ENCODE measurements at places on chromosomes 7 and 10.

DNA sequence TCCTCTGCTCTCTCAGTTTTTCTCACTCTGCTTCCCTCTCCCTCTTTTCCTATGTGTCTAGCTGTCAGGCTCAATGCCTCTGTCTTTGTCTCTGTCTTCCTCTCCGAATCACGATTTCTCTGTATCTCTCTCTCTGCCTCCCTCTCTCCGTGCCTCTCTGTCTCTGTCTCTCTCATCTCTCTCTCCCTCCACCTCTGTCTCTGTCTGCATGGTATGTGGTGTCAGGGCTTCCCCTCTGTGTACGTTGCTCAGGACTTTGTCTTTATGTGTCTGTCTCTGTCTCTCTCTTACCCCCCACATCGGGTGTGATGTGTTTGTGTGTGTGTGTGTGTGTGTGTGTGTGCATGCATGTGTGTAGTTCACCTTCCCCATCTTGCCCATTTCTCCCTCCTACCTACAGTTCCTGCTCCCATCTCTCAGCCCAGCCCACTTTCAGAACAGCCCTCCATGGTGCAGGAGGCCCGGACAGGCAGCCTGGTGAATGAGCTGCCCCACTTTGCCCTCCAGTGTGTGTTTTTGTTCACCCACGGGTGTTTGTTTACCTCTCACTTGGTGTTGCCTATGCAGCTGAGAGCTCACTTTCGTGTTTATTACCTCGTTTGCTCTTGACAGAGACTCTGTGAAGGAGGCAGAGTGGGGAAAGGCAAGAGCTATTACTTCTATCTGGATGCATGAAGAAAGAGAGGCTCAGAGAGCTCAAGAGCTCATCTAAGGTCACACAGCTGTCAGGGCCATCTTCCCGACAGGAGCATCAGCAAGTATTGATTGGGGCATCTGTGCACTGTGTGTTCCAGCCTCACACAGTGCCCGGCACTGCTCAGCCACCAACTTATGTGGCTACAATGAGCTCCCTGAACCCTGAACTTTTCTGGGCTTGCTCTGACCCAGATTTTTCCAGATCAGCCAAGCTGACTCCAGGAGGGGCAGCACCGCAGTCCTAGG is 163.5 kb upstream of the ZMIZ1 start:
- H3K4me3 ChIP-seq, result no peak overlapping the region
- no peaks in the 10 kb centered on the region for H3K4me1 ChIP-seq

DNA sequence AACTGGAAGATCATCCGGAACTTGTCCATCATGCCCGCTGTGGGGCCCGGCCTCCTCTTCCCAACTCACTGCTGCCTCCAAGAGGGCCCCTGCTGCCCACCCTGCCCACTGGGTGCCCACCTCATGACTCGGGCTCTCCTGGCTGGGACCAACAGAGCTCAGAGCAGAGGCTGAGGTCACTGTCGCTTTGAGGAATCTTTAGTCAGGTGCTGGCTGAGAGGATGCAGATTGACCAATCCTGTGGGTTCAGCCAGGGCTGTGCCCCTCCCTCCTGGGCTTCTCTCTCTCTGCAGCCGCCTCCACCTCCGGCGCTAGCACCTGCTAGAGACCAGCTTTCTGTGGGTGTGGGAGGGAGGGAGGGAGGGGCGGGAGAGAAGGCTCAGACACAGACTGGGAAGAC is at the start of gene CALHM1:
TSS of gene CALHM1 (minus strand) at position 181 of the 400 bp plus-strand sequence. CDS start at position 32, 149 bp downstream.
- no peak within 1 kb of the TSS for H3K4me3 ChIP-seq
- H3K27me3 ChIP-seq, result no peaks in the 10 kb centered on the region
- DNase-seq, result no peak
- H3K27ac ChIP-seq, result no peak within 1 kb of the TSS

GRCh38 chr7:75900617-75901315 is 14.2 kb upstream of the POR start:
- H3K4me3 ChIP-seq, result no peak overlapping the region
- H3K36me3 ChIP-seq, result no peaks in the 10 kb centered on the region
- no peaks in the 10 kb centered on the region for H3K27me3 ChIP-seq
- DNase-seq, result no peak

DNA sequence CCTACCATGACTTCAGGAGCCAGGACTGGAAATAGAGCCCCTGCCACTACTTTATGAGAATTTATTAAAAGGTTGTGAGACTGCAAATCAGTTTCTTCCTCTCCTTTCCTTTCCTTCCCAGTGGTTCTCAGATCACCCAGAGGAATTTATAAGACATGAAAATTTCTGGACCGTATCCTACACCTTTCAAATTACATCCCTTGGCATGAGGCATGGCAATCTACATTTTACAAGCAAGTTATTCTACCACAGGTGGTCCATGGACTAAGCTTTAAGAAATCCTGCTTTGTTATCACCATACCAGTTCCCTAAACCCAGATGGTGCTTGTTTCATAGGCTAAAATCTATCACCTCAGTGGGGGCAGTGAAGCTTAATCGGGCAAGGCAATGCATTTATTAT is 66.5 kb downstream of the TPK1 start:
- no peak overlapping the region for H3K27ac ChIP-seq
- no peak for DNase-seq
- no peaks in the 10 kb centered on the region for H3K4me1 ChIP-seq
- H3K27me3 ChIP-seq, result no peaks in the 10 kb centered on the region

- H3K27ac ChIP-seq, result no peak overlapping the region
- no peak for DNase-seq
- H3K4me3 ChIP-seq, result no peak overlapping the region
- H3K27me3 ChIP-seq, result 0 out of 2 replicates have a peak, but pooled peaks cover 4% of the 10 kb centered on the region
- no peaks in the 10 kb centered on the region for H3K36me3 ChIP-seq
These were observed 10.9 kb downstream of the GPR37 start for GRCh38 chr7:124754576-124755268.

DNA sequence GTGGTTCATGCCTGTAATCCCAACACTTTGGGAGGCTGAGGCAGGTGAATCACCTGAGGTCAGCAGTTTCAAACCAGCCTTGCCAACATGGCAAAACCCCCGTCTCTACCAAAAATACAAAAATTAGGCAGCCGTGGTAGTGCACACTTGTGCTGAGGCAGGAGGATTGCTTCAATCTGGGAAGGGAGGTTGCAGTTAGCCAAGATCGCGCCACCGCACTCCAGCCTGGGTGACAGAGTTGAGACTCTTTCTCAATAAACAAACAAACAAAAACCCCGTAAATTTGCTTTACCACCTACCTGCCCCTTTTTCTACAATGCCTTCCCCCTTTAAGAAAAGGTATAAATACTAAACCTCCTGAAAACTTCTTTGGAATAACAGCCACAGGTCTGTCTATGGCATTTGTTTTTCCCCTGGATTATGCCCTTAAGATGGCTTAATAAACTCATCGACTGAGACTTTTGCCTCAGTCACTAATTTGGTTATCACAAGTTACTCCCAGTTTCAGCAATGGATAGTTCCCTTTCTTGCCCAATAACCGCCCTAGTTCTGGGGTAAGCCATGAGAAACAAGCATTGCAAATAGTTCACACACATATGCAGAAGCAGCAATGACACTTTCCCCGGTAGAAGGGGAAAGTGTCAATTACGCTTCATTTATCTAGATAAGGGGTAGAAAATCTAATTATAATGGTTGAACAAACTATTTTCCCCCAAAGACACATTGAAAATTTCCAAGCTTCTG is 52.8 kb upstream of the SVIL start:
- H3K4me1 ChIP-seq, result peaks cover 25% of the 10 kb centered on the region
- no peaks in the 10 kb centered on the region for H3K27me3 ChIP-seq
- peak; percentile 27 for DNase-seq
- H3K27ac ChIP-seq, result no peak overlapping the region

GRCh38 chr7:8035647-8036518 is 67.3 kb downstream of the GLCCI1 start:
- H3K27ac ChIP-seq, result no peak overlapping the region
- no peaks in the 10 kb centered on the region for H3K27me3 ChIP-seq
- no peak overlapping the region for H3K4me3 ChIP-seq
- peak; percentile 47 for DNase-seq
- no peaks in the 10 kb centered on the region for H3K4me1 ChIP-seq
- no peaks in the 10 kb centered on the region for H3K36me3 ChIP-seq

Measured in GM23248 (cell line).